Stimulated activated CD8-positive, alpha-beta memory T cell treated with anti-CD3 and anti-CD28 coated beads, Interleukin-4, amount 100 ng/mL, for 1 hour (primary cell): ENCODE measurements at places on chromosomes 6 and 20.

DNA sequence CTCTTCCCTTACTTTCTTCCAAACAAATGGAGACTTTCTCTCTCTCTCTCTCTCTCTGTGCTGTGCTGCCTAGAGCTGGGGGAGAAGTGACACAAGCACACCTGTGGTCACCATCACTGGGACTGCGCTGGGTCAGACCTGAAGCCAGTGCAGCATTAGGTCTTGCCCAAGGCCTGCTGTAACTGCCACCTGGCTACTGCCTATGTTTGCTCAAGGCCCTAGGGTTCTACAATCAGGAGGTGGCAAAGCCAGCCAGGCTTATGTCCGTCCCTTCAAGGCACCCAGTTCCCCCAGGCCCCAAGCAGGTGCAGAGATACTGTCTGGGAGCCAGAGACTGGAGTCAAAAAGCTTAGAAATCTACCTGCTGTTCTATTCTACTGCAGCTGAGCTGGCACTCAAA is 49.4 kb upstream of the TOP1 start:
- no peak for DNase-seq

- DNase-seq: no peak
Measured at GRCh38 chr6:48490658-48491057, 379.7 kb upstream of the PTCHD4 start.

DNA sequence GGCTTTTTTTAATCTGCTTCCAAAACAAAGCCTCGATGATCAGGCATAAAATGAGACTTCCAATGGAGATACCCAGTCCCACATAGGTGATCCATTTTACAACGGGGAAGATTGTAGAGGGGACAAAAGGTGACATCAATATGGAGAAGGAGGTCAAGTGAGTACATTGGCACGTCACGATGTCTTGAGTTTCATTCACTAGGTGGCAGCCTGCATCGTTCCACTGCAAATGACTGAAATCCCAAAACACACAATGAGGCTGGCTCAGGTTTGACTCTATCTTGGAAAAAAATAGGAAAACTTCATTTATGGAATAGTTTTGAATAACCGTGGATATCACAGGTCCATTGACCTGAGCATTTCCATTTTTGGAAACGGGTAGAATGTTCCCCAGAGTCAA is 32.5 kb downstream of the ADGRF1 start:
- no peak for DNase-seq

DNA sequence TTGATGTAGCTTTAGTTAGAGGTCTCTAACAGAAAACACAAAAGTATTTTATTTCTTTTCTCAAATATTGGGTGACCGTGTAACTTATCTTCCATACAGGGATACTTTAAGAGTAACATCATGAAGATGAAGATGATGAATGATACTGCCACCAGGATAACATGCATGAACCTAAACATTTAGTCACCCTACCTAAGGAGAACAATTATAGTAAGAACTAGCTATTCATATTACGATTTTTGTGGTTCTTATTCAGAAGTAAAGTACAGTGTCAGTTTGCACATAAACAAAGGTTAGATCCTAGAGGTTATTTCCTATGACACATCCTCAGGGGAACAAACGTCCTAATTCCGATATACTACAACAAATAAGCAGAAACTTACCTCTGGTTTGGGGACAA is 21.0 kb downstream of the CLDN20 start:
- no peak for DNase-seq

DNA sequence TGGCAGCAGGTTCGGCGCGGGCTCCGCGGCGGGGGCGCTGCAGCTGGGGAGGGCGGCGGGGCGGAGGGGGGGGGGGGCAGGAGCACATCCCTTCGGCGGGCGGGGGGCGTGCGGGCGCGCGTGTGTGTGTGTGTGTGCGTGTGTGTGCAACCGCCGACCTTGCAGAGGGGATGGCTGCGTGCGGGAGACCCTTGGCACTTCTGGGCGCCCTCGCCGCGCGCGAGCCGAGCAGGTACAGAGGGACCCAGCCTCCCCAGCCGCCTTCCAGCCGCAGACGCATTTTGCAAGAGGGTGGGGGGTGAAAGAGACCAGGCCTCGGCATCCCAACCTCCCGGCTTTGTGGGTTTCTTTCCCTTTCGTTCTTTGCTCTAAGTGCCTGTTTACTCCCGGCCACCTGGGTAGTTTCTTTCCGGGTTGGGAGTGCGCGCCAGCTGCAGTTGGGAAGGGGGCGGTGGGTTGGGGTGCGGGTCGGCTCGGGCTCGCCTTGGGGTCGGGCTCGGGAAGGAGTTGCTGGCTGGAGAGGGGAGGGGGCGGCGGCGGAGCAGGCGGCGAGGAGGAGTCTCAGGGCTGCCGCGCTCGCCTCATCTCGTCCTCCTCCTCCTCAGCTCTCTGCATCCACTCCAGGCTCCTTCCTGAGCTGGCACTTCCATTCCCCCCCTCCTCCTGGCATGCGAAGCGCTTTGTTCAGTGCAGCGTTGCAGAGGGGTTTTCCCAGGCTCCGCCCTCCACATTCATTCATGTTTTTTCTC is 620 bp downstream of the HIVEP1 start:
- peak; percentile 28 for DNase-seq

GRCh38 chr6:43508481-43509141 is 1.5 kb downstream of the LRRC73 start:
- no peak for DNase-seq

DNA sequence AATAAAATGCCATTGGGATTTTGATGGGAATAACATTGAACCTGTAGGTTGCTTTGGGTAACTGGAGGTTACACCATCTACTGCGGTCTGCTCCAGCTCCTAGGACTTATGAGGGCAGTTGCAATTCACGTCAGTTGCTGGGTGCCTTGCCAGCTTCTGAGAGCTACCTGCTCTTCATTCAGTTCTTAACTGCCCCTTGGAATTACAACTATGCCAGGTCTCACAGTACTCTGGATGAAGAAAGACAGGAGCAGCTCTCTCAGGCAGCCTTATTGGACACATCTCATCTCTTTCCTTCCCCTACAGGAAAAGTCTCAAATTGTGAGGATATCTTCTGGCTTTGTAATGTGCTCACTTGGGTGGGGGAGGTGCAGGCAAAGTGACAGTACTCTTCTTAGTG is 1643.3 kb downstream of the GRIK2 start:
- DNase-seq: no peak

DNA sequence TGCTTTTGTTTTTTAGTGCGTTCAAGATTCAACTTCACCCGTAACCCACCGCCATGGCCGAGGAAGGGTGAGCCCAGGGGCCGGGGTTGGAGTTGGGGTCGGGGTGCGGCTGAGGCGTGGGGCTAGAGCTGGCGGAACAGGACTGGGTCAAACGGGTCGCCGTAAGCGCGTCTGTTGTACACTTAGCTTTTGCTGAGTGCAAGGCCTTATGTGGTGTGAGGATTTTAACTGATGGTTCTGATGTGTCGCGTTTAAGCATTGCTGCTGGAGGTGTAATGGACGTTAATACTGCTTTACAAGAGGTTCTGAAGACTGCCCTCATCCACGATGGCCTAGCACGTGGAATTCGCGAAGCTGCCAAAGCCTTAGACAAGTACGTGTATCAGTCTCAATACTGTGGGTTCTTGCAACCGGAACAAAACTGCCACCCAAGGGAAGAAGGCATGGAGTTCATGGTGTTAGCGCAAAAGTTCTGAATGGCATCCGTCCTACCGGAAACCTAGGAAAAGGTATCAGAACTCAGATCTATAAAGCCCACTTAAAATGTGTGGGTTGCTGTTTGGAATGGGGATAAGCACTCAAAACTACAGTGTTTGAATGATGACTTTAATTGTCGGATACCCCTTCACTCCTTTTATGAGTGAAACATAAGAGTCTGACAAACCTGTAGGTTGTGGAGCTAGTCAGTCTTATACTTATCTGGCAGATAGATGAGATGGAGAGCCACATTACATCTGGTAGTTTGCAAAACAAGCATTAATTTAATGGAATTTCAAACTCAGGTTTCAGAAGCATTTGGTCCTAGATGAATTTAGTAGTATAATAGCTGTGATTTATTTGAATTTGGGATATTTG is 574 bp downstream of the RPS12 start:
- no peak for DNase-seq
